ENCODE measurements at places on chromosomes 11 and 22.
A peak's percentile ranks its signal among the peaks of the same experiment; 100 is the strongest.

- no peak for DNase-seq
Observed at GRCh38 chr11:39268176-39268690, 2191.2 kb downstream of the LRRC4C start.

DNA sequence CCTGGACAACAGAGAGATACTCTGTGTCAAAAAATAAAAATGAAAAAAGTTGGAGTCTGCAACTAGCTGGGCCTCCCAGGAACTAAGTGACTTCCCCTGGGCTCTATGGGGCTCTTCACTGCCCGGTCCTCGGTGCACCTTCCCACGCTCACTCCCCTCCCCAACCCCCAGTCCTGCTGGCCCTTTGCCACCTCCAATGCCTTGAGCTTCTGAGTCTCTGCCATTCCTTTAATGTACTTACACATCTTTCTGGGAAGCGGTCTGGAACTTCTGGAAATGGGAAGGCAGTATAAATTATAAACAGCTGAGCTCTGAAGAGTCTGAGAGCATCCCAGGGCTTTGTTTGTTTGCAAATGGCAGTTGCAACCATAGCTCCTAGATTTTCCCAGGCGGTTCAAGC is 5.9 kb upstream of the BATF2 start:
- no peak for DNase-seq

- no peak for DNase-seq
Observed at GRCh38 chr11:117427356-117427874, 99.8 kb downstream of the CEP164 start.

GRCh38 chr11:93623920-93624319 is 37.6 kb upstream of the CEP295 start:
- DNase-seq = no peak

GRCh38 chr22:23604939-23605712 is 25.0 kb upstream of the IGLL1 start:
- DNase-seq = no peak

DNA sequence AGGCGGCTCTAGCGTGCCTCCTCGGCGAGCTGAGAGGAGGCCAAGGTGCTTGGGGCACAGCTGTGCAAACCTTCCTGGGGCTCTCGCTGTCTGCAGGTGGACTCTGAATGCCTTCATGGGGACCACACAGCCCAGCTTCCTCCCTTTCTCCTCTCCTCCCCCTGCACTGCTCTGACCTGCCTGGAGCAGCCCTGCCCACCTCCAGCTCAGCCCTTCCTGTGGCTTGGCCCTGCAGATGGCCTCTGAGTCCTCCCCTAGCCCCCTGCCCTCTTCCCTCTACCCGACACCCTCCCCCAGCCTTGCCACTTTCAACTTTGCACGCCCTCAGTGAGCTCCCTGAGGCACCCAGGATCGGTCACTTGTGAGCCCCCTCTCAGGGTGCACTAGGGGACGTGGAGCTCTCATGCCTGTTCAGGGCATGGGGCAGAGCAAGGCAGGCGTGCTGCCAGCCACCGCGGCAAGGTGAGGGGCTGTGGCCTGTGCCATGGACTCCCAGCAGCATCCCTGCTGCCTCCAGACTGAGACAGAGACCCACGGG is 31.4 kb downstream of the PPM1F start:
- no peak for DNase-seq

- DNase-seq = no peak
Observed at GRCh38 chr22:32331918-32332725, 25.5 kb upstream of the RFPL3 start.

DNA sequence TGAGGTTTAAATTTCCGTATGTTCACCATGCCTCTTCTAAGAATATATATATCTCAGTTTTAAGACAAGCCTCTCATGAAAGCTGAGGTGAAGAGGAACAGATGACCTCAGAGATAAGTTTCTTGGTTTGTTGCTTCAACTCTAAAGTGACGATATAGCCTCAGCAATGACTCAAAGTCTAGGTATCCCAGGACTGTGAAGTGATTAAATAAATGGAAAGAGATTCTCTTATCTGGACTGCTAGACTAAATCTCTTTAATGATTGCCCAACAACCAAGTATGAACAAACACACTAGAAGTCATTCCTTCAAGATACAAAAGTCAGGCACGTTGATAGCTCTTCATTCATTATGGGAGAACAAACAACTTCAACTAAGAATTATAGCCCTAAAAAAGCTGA is 15.3 kb downstream of the CADM1 start:
- no peak for DNase-seq

DNA sequence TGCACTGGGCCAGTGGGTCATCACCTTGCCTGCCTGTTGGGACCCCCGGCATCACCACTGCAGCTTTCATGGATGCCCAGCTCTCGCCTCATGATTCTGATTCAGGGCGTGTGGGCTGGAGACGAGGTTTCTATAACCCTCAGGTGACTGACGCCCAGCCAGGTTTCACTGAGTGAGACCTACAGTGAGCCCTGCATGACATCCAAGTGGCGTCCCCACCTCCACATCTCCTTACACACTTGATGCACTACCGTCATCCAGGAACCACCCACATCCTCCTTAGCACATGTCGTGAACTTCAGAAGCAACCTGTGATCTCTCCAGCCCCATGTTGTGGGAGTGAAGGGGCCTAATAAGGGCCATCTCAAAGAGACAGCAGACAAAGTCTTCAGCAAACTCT is 257.5 kb downstream of the CTTN start:
- DNase-seq = no peak

- DNase-seq = no peak
Observed at GRCh38 chr22:42912059-42912458, 55.0 kb upstream of the ARFGAP3 start.

GRCh38 chr11:19777039-19777376 is 64.4 kb downstream of the NAV2 start:
- DNase-seq = no peak

- no peak for DNase-seq
Observed at GRCh38 chr22:35986088-35986487, 42.5 kb downstream of the RBFOX2 start.

- no peak for DNase-seq
Observed at GRCh38 chr22:27541836-27542235, 259.7 kb downstream of the MN1 start.

GRCh38 chr22:19798891-19799293 is 38.3 kb downstream of the TBX1 start:
- no peak for DNase-seq

DNA sequence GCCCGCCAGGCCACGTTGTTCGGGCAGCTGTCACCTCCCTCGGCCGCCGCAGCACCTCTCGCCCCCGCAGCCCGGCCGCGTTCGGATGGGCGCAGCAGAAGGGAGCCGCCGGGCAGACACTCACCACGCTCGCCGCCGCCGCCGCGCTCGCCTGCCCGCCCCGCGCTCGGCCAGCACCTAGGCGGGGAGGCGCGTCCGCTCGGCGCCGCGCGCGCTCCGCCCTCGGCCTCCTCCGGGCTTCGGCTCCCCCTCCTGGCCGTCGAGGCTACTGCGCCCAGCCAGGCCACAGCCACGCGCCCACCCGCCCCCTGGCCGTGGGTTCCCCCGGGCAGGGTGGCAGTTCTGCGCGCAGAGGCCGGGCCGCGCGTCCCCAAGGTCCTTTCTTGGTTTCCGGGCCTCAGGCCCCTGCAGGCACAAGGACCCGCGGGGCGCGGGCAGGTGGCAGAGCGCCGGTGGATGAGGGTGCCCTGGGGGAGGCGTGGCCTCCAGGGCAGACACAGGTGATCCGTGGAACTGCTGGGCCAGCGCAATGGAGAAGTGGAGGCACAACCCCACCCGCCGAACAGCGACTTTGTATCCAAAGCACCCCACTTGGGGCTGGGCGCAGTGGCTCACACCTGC is at the start of gene SLC25A22:
Gene SLC25A22 (minus strand): TSS at position 189 of the 621 bp plus-strand sequence. CDS start 3,275 bp downstream, outside the sequence.
- DNase-seq = peak; percentile 86

GRCh38 chr11:76592961-76593360 is 77.6 kb downstream of the LRRC32 start:
- no peak for DNase-seq

DNA sequence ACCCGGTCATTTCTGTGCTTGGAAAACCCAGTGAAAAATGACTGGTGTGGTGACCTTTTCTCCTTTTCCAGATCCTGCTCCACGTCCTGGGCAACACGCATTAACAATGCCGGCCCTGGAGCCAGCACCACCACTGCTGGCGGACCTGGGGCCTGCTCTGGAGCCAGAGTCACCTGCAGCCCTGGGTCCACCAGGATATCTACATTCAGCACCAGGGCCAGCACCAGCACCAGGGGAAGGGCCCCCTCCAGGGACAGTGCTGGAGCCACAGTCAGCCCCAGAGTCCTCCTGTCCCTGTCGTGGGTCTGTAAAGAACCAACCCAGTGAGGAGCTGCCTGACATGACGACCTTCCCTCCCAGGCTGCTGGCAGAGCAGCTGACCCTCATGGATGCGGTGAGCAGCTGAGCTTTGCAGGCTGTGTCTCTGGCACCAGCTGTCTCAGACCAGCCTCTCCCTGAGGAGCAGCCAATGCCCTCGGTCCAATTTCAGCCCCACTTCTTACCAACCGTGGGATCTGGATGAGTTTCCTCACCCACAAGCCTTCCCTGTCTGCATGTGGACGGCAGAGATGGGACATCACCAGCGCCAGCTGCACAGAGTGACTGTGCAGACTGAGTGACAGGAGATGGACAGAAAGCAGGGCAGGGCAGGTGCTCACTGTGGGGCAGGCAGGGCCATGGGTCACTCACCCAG is 1.9 kb downstream of the RGL4 start:
- DNase-seq = no peak

DNA sequence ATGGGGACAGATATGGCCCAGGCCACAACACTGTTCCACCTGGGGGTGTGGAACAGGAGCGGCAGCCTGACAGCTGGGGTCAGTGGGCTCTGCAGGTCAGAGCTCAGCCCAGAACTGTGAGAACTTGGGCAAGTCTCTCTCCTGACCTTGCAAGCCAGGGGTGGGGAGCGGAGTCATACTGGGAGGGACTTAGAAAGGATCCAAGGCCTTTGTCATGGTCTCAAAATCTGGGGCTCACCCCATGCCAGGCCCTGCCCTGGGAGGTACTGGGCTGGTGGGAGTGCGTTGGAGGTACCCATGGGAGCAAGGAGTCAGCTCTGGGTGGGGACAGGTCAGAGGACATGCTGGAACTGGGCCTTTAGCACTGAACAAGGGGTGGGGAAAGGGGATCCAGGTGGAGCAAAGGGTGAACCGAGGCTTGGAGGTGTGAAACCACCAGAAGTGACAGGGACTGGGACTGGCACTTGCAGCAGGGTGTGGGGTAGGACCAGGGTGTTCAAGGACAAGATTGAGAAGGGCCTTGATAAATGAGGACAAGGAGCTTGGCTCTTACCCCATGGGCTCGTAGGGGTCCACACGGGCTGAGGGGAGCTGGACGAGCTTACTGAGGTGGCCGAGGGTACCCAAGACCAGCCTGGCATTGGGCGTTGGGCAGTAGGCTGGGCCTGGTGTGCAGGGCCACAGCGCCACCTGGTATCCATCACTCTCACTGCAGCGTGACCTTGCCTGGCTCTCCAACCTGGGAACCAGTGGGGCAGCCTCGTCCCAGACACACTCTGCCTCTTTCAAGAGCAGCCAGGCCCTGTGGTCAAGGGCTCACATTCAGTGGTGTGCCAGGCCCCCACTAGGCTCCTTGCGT is 7.4 kb upstream of the PMM1 start:
- peak; percentile 54 for DNase-seq

- no peak for DNase-seq
Observed at GRCh38 chr11:57888386-57888785, 126.8 kb downstream of the CTNND1 start.

GRCh38 chr11:69007975-69008381 is 5.1 kb downstream of the MRGPRF start:
- DNase-seq = no peak

DNA sequence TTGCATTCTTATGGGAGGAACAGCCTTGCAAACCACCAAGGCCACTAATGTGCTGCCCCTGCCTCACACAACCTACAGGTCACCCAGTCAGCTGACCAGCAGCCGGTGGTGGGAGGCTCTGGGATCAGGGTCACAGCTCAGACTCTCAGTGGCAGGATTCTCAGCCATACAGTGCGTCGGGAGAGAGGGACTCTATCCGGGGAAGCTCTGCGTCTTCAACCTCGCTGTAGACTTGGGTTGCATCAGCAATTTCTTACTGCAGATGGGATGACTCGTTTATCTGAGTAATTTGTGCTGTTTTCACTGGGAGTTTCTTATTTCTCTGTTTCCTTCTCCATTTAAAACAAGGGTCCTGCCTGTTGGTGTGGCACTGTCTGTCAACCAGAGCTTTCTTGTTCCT is 257.7 kb downstream of the TBC1D22A start:
- no peak for DNase-seq

DNA sequence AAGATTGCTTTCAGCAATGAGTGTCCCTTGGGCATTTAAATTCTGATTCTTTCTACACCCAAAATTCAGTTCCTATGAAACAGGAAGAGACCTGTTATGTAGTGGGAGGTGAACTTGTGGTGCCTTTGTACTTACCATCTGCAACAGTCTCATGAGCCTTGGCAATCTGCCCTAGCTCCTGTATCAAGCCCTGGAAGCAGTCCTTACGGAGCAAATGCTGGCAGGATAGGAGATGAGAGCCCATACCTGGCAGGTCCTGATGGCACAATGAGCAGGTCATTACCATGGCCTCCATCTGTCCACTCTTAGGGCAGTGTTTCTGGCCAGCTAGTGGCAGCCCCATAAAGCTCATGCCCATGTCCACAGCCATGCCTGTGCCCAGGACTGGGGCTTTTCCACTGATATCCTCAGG is 10.8 kb downstream of the TRIM66 start:
- DNase-seq = no peak

DNA sequence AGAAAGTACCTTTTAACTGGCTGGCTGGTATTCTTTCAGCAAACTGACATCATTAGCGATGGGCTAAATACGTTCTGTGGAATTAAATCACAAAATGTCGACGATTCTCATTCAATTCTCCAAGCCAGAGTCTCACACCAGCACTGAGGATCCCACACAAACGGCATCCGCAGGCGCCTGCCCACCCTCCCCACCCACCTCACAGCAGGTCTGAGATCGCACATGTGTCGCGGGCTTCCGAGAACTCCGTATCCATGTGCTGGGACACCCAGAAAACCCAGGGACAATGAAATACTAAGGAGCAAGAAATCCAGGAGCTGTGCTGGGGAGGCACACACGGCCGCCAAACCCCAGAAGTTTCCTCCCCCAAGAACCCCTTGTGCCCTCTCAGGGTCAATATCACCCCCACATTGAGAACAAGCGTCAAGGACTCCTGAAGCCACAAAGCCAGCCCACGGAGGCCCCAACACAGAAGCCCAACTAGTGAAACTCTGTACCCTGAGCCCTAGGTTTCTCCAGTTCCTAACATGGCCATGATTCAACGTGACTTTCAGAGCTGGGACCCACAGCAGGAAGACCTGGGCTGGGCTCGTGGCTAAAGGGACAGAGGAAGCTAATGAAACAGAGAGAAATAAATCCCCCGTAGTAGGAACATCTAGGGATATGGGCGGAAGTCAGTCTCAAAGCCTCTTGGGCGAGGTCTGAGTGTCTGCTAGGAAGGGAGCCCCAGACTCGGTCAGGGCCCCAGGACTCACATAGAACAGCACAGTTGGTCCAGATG is 8.0 kb downstream of the TOLLIP start:
- DNase-seq = no peak

GRCh38 chr11:2612884-2613571 is 86.8 kb downstream of the KCNQ1OT1 start:
- DNase-seq = no peak

DNA sequence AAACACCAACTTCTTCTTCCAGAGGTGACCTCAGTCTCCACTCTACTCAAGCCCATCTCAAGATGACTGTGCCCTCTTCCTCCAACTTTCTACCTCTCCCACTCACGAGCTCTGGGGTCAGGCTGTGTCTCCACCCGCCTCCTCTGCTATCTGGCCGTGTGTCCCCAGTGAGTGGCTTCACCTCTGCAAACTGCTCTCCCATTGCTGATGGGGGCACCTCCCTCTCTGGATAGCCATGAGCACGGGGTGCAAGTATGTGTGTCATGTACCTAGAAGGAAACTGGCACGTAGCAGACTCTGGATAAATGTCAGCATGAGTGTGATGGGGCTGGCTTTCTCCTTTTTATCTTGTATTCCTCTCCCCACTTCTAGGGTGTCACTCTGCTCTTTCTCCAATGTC is 18.3 kb upstream of the RAC2 start:
- no peak for DNase-seq

Measured in CD4-positive, alpha-beta T cell treated with Interleukin-6 for 4 hours (primary cell).